ENCODE measurements at places on chromosomes 7 and 10.

- no peak for DNase-seq
Observed at GRCh38 chr10:69726850-69727249, 74.9 kb upstream of the COL13A1 start.

- no peak for DNase-seq
Observed at GRCh38 chr10:116073510-116073909, 199.5 kb downstream of the GFRA1 start.

- DNase-seq = no peak
Observed at GRCh38 chr7:12158334-12159060, 52.6 kb upstream of the TMEM106B start.

GRCh38 chr7:158076215-158076614 lies 511.4 kb downstream of the PTPRN2 start:
- DNase-seq = no peak

- DNase-seq = no peak
Observed at GRCh38 chr10:93813507-93814465, 56.0 kb downstream of the LGI1 start.

- DNase-seq = no peak
Observed at GRCh38 chr10:89262086-89263051, 10.8 kb upstream of the LIPA start.

GRCh38 chr10:14244147-14244546 lies 86.6 kb downstream of the FRMD4A start:
- DNase-seq = no peak

GRCh38 chr7:131381069-131381838 lies 53.6 kb downstream of the MKLN1 start:
- no peak for DNase-seq

All from activated T-helper 1 cell treated with Interleukin-2 at 50 U/mL for 16 hours (primary cell).